Omental fat pad (tissue), 4 donors: ENCODE measurements at places on chromosomes 7 and 10. TPM values are rescaled to one million over a fixed set of nuclear protein-coding genes. Genes with fewer than 3 reads are reported as not detected.

The LRRC61 gene
- total RNA-seq: 13.4 TPM

The SLC25A28 gene
- total RNA-seq: 45.4 TPM

The PNLIP gene
- total RNA-seq: not detected

The PTN gene
- 15.0 TPM for total RNA-seq

The PTPN12 gene
- total RNA-seq: 155 TPM

The CYREN gene
- total RNA-seq: 24.6 TPM

The HMX3 gene
- not detected for total RNA-seq

The C10orf120 gene
- not detected for total RNA-seq

The SMIM30 gene
- 40.7 TPM for total RNA-seq

The TFPI2 gene
- total RNA-seq: 16.2 TPM

The GPRIN2 gene
- not detected for total RNA-seq

The PAX4 gene
- total RNA-seq: not detected

The PTCD1 gene
- 5.0 TPM for total RNA-seq

The SRGN gene
- 289 TPM for total RNA-seq

The EVX1 gene
- not detected for total RNA-seq

The VAX1 gene
- not detected for total RNA-seq

The DMTF1 gene
- total RNA-seq: 121 TPM

The BZW2 gene
- 59.4 TPM for total RNA-seq

The ABCC2 gene
- total RNA-seq: 0.84 TPM

The LBX1 gene
- total RNA-seq: not detected

The ZNF488 gene
- 0.19 TPM for total RNA-seq

The GDF2 gene
- total RNA-seq: not detected

The MMD2 gene
- total RNA-seq: not detected

The PLEKHS1 gene
- total RNA-seq: not detected

The NRAP gene
- total RNA-seq: not detected

The PPIA gene
- 1,060 TPM for total RNA-seq

The NUTM2E gene
- total RNA-seq: not detected

The PDGFA gene
- total RNA-seq: 7.0 TPM

The UTF1 gene
- total RNA-seq: not detected
